ENCODE measurements at places on chromosomes 7 and 10.

DNA sequence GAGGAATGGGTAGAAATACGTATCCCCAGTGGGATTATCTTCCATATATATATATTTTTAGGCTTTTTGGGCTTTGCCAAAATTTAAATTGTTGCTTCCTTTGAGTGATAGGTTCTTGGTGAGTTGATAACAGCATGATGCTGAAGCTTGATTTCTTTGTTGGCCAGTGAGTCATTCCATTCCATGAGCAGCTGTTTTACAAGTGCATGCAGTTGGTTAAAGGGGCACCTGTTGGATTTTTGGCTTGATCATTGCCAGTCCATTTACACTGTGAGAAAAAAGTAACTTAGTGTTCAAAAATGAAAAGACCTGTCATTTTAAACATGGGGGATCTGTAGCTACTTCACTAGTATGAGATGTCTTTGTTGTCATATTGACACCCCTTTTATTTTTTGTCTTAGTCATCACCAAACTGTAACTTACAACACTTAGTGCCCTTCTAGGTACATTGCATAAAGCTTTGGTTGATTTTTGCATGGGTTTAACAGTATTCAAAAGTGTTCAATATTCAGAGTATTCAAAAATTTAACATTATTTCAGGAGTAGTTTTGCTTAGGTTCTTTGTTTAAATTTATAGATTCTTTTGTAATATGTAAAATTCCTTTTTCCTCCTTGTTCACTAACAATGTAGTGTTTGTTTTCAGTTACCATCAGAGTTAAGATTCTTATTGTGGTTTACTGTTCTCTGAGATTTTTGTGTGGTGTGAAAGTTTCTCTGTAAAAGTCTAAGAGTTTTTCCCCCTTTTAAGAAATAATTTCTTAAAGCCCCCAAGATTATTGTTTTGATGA is 8.8 kb downstream of the AKAP9 start:
- no peak for DNase-seq

GRCh38 chr10:69913606-69914382 is 112.1 kb downstream of the COL13A1 start:
- DNase-seq: no peak

GRCh38 chr10:20415684-20416083 is 481.4 kb downstream of the NEBL start:
- no peak for DNase-seq

- no peak for DNase-seq
Measured at GRCh38 chr7:13050703-13051102, 363.3 kb downstream of the ARL4A start.

GRCh38 chr10:68153473-68154210 is 44.4 kb downstream of the MYPN start:
- DNase-seq: no peak

GRCh38 chr7:128405471-128406313 is 4.1 kb downstream of the IMPDH1 start:
- peak; percentile 39 for DNase-seq

DNA sequence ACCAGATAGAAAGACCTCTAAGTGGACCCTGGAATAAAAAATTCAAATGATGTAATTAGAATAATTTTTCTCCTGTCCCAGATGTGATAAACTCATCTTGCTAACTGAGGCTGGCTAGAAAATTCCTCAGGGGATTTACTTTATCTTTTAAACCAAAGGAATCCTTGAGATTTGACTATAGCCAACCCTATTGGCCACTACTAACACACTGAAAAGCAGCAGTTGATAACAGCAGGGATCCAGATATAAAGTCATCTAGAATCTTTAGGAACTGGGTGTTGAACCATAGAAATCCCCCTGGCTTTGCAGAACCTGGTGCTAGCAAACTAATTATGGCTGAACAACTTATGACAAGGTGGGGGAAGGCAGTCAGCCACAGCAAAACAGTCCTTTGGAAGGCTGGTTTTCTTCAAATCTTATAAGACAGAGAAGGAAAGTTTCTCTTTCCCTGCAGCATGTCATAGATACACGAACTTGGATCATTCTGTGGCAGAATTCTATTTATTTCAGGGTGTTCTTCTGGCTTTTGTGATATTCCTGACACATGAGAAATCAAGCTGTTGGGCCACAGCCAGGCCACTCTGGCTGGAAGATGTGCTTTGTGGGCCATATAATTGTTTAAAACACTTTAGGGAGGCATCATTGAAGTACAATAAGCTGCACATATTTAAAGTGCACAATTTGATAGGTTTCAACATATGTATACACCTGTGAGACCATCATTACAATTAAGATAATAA is 643.6 kb downstream of the SORCS3 start:
- no peak for DNase-seq

GRCh38 chr7:67654642-67655041 is 658.0 kb downstream of the TYW1 start:
- no peak for DNase-seq

DNA sequence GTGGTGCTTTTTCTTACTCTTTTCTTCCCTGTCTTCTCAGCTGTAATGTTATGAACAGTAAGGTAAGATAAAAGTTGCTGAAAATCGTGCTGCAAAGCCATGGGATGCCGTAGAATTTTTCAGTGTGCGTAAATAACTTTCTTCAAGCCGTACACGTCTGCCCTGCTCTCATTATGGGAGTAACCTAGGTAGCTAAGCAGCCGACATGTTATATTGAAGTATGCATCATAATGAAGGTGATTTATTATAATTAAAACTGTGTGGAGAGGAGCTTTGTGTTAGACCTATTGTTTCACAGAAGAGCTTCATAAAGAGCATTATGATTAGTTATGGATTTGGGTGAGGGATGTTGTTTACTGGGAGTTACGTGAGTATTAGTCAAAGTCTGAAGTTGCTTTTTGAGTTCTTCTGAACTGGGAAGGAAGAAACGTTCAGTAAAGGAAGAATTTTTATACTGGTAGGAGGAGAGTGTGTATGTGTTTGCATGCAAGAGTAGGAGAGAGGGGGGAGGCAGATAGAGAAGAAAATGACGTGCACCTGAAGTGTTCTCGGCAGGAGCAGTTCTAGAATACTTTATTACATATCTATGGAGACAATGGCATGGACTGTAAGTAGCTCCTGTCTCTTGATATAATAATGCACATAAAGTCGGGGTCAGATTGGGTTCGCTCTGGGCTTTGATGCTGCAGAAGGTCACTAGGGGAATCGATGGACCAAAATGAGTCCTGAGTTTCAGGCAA is 56.3 kb downstream of the POU6F2 start:
- DNase-seq: no peak

GRCh38 chr10:3813986-3814837 is 29.2 kb upstream of the KLF6 start:
- DNase-seq: no peak

DNA sequence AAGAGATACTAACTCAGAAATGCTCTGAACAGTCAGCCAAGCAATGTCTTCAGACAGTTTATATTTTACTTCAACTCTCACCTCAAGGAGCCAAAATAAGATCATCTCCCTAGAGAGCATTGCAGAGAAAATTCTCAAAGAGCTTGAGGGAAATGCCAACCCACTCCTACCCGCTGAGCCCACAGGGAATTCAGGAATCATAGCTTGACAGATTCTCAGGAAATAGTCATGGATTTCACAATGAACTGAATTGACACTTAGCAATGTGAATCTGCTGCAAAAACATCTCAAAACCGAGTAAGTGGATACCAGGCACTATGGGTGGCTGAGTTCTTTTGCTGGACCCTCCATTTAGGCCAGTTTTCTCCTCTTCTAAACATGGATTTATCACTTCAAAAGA is 9.8 kb upstream of the PLAC9 start:
- no peak for DNase-seq

DNA sequence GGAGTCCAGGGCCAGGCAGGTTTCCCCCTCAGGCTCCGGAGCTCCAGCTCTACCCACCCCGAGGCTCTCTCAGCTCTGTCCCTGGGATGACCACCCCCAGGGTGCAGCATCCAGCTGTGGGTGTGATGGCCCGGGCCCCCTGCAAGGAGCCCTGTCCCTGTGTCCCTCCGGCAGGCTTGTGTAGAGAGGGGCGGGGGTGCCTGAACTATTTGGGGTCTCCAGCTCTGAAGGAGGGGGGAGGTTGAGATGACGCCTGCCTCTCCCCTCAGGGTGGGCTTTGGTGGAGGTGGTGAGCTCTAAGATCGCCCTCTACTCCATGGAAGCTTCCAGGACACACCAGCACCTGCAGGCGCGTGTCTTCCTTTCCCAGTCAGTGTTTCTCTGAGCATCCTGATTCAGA is 39.4 kb downstream of the ADRA2A start:
- DNase-seq: no peak

- no peak for DNase-seq
Measured at GRCh38 chr7:98500764-98501163, 99.9 kb upstream of the BAIAP2L1 start.

- no peak for DNase-seq
Measured at GRCh38 chr10:44042075-44042770, 342.7 kb downstream of the CXCL12 start.

- DNase-seq: no peak
Measured at GRCh38 chr10:75398200-75398691, 3.3 kb downstream of the ZNF503 start.

GRCh38 chr7:150947241-150947745 is 30.8 kb downstream of the KCNH2 start:
- DNase-seq: no peak

DNA sequence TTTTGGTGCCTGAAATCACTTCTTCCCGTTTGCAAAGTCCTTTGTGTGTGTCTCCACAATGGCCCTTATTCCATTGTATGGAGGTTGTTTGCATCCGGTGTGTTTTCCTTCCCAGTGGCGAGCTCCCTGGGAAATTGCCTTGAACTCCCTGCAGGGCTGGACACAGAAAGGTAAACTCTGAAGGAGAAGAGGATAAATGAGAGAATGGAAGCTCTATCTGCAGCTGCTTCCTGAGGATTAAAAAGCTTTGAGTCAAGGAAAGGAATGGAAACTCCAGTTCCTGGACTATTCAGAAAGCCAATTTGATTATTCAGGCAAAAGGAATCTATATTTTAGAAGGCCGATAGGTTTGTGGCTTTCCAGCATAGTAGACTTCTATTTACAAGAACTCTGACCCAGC is 4.4 kb upstream of the GRK5 start:
- no peak for DNase-seq

DNA sequence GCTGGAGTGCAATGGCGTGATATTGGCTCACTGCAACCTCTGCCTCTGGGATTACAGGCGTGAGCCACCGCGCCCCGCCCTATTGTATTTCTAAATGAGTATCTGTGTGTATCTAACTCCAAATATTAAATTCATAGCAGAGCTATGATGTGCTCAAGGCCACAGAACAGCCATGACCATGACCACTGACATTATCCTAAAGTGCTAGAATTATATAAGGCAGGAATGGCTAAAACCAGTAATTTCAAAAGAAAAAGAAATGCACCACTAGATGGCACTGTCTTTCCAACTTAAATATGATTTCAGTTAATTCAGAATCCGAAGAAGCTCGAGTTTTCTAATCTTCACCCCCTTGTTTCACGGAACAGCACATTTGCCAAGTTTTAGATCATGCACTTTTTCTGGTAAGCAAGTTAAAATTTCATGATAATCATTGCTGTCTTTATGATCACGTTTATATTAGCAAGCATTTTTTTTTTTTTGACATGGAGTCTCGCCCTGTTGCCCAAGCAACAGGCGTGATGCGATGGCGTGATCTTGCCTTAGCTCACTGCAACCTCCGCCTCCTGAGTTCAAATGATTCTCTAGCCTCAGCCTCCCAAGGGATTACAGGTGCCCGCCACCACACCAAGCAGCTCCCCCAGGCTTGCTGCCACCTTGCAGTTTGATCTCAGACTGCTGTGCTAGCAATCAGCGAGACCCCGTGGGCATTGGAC is 65.3 kb downstream of the OR13A1 start:
- peak; percentile 51 for DNase-seq

- DNase-seq: no peak
Measured at GRCh38 chr7:17408245-17408903, 109.9 kb downstream of the AHR start.

GRCh38 chr10:115026056-115026745 is 67.0 kb upstream of the ATRNL1 start:
- DNase-seq: no peak

DNA sequence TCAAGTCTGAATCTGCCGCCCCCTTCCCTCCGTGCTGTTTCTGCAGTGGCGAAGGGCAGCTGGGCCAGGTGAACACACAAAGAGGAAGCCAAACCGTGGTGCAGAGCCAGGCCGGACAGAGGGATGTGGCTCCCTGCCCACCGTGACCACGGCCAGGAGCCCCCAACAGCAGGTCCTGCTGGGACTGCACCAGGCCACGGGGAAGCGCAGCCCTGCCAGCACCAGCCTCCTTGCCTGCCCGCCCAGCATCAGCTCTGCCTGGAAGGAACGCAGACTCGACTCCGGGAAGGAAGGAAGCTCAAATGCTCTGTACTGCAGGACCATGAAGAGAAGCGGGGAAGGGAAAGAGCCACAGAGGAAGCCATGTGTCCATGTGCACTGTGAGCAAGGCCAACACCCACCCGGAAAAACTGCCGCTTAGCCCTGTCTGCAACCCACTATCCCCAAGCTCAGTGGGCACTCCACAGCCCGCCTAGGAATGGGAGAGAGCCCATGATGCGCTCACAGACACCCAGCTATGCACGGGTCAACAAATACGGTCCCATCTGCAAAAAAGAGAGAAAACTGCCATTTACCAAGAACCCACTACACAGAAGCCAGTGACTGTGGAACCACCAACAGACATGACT is 19.0 kb downstream of the GPER1 start:
- no peak for DNase-seq

DNA sequence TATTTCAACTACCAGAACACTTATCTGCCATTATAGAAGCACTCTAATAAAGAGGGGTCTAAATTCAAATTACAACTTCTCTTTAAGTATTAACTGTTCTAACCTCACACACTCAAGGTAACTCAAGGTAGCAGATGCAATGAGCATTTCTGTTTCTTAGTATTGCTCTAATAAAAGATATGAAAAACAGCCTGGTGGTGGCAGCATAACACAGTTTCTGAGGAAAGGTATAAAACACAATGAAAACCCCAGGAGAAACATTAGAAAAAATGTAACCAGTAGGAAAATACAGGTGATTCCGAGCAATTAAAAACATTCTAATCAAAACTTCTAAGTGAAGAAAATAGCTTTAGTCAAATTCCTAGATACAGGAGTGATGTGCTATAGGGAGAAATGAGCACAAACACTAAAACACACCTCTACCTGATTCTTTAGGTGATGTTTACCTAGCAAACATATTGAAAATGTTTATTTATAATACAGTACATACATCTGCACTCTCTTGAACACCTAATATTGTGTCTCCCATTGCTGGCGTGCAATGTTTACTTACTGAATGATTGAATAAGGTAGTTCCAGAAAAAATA is 3.5 kb downstream of the MKRN1 start:
- DNase-seq: peak; percentile 60

DNA sequence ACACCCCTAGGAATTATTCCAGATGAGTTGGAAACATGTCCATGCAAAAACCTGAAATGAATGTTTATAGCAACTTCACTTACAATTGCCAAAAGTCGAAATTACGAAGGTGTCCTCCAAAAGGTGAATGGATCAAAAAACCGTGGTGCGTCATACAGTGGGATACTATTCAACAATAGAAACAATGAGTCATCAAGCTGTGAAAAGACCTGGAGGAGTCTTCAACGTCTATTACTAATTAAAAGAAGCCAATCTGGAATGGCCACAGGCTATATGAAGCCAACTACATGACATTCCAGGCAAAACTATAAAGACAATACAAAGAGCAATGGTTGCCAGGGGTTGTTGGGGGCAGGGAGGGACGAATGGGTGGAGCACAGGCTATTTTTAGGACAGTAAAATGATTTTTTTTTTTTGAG is 12.6 kb upstream of the PPP2R2D start:
- DNase-seq: no peak

Data from naive thymus-derived CD4-positive, alpha-beta T cell (primary cell).